ENCODE measurements at places on chromosomes 12 and 14. TPM values are rescaled to one million over a fixed set of nuclear protein-coding genes. Genes with fewer than 3 reads are reported as not detected.

The RAD51B gene
- 6.9 TPM for polyA plus RNA-seq

The AQP2 gene
- 666 TPM for polyA plus RNA-seq

The GPR135 gene
- polyA plus RNA-seq = 0.77 TPM

The KLHL33 gene
- 0.24 TPM for polyA plus RNA-seq

The RNASE2 gene
- polyA plus RNA-seq = 2.4 TPM

The SERPINA3 gene
- polyA plus RNA-seq = 786 TPM

The RTL1 gene
- polyA plus RNA-seq = not detected

DNA sequence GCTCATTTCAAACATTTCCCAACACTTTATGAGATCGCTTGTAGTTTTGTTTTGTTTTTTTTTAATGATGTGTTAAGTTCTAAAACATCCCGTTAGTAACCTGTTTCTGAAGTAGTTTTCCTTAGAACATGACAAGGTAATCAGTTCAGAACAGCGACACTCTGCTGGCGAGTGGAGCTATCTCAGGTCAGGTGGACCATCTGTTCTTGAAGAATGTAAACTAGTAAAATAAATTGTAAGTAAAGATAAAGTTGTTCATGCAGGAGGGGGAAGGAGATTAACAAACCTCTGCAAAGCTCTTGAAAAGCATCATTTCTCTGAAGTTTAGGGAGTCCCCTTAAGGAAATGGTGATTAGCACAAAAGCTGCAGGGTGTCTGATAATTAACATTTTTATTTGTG is 71.9 kb upstream of the DACT1 start:
- no peak for DNase-seq

- no peak for DNase-seq
These were observed 283.1 kb downstream of the DPF3 start for GRCh38 chr14:72610831-72611200.

- DNase-seq = no peak
These were observed 4.4 kb downstream of the MMP17 start for GRCh38 chr12:131832321-131833231.

DNA sequence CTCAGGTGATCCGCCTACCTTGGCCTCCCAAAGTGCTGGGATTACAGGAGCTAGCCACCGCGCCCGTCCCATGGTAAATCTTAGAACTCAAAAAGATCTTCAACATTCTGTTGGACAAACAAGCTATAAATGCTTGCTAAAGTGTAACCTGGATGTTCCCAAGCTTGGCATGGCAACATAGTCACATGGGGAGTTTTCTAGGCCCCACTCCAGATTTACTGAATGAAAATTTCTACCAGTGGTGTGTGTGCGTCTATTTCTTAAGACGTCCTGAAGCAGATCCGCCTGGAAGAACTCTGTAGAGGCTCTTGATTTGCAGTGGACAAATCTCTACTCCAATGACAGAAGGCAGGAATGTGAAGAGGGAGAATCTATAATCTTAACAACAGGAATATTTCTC is 59.9 kb downstream of the ZFYVE21 start:
- no peak for DNase-seq

DNA sequence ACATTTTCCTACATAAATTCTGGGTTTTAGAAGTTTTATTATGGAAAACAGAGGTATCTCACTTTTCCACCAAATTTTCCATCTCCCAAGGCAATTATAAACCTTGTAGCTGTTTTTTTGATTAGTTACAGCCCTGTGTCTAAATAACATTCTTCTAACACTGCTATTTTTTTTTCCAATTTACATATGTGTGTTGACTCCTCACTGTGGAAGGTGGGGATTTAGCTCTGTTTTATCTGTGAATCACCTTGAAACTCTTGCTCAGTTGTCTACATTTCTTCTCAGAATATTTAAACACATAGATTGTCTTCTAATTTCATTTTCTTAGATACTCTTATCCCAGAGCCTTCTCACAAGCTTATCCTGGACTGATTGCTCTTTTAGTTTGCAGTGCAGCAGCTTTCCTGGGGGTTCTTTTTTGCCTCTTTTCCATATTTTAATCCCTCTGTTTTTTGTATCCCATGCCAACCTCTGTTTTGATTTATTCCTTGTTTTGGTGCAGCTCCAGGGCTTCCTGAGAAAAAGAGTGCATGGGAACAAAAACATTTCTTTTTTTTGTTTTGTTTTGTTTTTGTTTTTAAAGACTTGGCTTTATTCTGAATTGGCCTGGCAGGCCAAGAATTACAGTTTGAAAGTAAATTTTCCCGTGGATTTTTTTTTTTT is 36.7 kb downstream of the TBC1D15 start:
- no peak for DNase-seq

GRCh38 chr14:68139431-68140075 is 320.0 kb downstream of the RAD51B start:
- DNase-seq = no peak

- no peak for DNase-seq
These were observed 344 bp downstream of the LPAR5 start for GRCh38 chr12:6635375-6635855.

DNA sequence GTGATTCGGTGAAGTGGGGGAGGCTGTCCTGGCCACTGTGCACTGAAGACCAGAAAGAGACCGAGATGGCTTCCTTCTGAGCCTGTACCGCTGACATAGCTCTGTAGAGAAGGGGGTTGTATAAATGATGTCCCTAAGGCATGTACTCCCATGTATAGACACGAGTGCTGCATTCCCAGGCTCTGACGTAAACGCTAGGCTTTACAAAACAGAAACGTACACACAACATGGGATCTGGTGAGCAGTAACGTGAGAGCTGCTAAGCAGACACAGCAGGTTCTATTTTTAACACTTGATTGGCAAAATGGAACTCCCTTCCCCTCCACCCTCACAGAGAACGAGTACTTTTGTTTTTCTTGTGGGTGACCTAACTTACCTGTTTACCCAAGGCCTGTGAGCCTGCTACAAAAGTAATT is 35.9 kb downstream of the ACADS start:
- peak; percentile 78 for DNase-seq

- DNase-seq = no peak
These were observed 166.7 kb upstream of the E2F7 start for GRCh38 chr12:77232045-77232444.

Data from kidney (tissue), 22 donors.